Spinal cord (tissue), 10 donors: ENCODE measurements at places on chromosomes 4 and X.

DNA sequence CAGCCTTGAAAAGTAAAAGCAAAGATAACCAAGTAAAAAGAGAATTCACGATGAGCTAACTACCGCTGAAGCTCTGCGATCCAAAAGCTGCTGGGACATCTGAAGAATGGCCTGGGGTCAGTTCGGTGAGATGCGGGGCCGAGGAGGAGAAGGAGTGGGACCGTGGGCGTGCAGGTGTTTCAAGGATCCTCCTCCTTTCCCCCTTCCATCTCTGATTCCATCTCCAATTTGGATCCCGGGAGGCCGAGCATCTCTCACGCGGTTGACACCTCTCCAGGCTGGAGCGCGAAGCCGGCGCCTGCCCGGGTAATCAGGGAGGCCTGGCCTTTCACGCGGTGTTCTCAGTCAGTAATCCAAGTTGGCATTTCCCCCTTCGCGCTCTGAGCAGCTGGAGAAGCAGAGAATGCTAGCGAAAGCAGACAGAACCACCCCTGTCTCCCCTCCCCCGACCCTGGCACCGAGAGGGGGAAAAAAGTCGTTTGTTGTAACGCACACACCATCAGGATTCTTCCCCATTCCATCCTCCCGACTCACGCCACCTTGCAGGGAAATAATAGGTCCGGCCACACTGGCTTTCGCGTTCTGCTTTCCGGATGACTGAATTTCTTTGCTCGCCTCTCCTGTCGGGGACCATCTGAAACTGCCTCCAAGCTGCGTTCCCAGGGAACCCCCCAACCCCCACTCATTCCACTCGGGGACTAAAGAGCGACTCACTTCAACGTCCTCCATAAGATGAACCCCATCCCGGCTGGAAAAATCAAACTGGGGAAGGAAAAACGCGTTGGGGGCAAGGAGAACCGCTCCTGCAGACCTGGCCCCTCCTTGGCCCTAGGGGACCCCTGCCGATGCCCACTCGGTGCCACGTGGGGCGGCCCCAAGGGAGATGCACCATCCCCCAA lies 6.5 kb downstream of the NEUROG2 start:
- no peak for DNase-seq

- DNase-seq: no peak
Observed at GRCh38 chrX:70437921-70438665, 6.5 kb upstream of the DLG3 start.

DNA sequence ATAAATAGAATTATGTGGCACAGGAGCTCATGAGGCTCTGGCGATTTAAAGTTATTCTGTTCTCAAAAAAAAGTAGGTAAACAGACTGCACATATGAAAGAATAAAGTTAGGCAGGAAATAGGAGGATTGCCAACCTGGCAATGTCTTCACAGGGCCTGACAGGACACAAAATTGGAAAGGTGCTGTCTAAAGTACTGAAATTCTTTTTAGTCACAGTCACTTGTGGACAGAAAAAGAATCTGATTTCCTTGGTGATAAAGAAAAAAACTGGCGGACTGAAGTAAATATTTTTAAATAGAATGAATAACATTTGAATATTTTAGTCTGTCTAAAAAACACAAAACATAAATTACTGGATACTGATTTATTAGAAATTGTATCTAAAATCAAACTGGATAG lies 124.4 kb downstream of the VEGFC start:
- no peak for DNase-seq

- DNase-seq: no peak
Observed at GRCh38 chr4:14965071-14965470, 37.2 kb upstream of the CPEB2 start.

DNA sequence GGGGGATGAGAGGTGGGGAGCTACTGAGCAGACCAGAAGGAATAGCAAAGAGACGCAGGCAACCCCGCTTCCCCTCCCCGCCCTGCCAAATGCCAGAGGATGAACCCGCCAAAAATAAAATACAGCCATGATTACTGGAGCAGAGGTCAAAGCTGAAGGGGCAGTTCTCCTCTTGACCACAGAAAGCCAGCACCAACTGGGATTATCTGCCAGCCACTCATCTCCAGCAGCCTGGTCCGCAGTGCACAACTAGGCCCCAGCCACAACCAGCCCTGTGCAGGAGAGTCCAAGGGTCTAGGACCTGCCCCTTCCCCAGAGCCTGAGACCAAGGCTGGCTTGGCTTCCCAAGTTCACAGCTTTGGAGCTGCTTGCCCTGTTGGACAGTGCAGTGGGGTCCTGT lies 67.4 kb upstream of the BCOR start:
- no peak for DNase-seq

DNA sequence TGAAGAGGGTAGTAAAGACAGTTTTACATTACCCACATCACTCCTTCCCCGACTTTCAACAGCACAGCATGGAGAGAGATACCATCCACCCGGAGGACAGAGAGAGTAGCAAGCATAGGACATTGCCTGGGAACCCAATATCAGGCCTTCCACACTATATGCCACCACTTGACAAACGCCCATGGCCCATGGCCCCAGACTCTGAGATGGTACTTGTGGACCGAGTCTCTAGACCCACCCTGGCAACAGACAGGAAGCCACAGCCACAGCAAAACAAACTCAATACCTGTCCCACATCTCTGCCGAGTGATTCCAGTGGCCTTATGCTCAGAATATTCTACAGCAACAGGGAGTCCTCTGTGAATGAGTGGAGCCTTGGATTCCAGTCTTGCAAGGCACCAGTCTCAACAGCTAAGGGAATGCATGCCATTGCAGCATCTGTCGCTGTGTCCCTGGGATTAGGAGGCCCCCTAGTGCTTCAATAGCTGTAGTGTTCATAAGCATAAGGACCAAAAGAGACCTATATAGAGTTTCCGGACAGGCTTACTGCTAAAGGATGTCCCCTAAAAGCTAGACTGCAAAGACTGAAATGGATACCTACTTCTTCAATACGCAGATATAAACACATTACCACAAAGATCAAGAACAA lies 14.7 kb upstream of the CT55 start:
- no peak for DNase-seq

- DNase-seq: no peak
Observed at GRCh38 chr4:151931563-151931962, 170.8 kb upstream of the GATB start.

GRCh38 chrX:10158279-10159144 lies 1.7 kb downstream of the CLCN4 start:
- no peak for DNase-seq

GRCh38 chr4:76872556-76872955 lies 25.4 kb downstream of the SOWAHB start:
- DNase-seq: no peak

- no peak for DNase-seq
Observed at GRCh38 chr4:177483271-177483670, 41.0 kb upstream of the AGA start.

GRCh38 chr4:110211770-110212061 lies 13.3 kb upstream of the ELOVL6 start:
- DNase-seq: no peak

- no peak for DNase-seq
Observed at GRCh38 chrX:8927701-8928100, 106.2 kb downstream of the FAM9B start.

- no peak for DNase-seq
Observed at GRCh38 chr4:17232566-17233253, 279.2 kb downstream of the QDPR start.

DNA sequence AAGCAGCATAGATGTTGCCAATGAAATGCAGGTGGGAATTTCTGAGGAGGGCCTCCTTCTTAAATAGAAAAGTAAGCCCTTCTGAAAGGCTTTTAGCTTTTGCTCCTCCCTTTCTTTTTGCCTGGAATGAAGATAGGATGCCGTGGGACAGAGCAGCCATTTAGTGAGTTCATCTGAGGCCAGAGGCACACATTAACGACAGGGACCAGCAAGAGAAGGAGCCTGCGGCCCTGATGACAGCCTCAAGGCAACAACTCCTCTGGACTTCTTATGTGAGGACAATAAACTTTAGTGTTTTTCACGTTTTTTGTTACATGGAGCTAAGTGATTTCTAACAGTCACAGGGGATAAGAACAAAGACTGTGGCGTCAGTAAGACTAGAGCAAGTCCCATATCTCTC lies 1.1 kb upstream of the BDH2 start:
- DNase-seq: no peak

DNA sequence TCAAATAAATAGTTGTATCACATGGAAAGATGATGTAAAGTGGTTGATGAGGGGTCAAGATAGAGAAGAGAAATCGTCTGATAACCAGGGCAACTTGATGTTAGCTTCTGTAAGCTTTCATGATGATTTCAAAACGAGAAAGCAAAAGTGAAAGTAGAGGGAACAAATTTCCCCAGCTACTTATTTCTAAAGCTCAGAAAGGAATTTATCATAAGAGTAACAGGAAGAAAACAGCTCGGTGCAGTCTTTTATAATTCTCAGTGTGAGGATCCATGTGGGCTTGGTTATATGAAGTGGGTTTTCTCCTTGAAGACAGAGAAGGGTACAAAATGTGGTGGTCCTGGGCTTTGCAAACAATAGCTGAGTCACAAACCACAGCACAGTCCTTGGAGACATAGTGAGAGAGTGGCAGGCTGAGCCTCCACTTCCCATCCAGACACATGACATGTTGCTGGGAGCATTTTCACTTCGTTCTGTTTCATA lies 32.1 kb upstream of the GLRA2 start:
- no peak for DNase-seq

- DNase-seq: no peak
Observed at GRCh38 chrX:115318139-115318538, 28.6 kb downstream of the LUZP4 start.

GRCh38 chr4:176910646-176911045 lies 117.9 kb upstream of the VEGFC start:
- DNase-seq: no peak

- no peak for DNase-seq
Observed at GRCh38 chr4:146548443-146548842, 26.7 kb upstream of the SLC10A7 start.
